ENCODE measurements at places on chromosomes 1 and 21.

GRCh38 chr1:22587247-22587646, 24.0 kb downstream of the EPHA8 start:
- DNase-seq: no peak

DNA sequence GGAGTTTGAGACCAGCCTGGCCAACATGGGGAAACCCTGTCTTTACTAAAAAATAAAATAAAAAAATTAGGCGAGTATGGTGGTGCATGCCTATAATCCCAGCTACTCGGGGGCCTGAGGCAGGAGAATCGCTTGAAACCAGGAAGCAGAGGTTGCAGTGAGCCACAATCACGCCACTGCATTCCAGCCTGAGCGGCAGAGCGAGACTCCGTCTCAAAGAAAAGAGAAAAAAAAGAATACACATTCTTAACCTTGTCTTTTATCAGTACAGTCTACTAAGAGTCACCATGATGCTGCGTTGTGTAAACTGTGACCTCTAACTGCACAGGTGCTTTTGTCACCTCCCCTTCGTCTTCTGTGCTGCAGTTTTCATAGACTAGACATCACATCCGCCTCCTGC, 37.2 kb downstream of the PCNT start:
- no peak for DNase-seq

GRCh38 chr1:4699376-4700301, 45.2 kb downstream of the AJAP1 start:
- DNase-seq: peak; percentile 2

DNA sequence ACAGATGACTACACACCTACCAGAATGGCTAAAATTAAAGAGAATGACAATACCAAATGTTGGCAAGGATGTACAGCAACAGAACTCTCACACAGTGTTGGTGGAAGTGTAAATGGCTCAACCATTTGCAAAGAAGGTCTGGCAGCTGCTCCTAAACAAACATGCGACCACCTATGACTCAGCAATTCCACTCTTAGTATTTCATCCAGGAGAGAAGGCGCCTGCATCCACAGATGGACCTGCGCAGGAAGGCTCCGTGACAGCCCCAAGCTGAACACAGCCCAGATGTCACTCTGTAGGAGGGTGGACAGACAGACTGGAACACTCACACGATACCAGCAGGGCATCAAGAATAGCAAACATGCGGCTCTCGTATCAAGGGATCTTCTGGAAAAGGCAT, 6.7 kb downstream of the PTTG1IP start:
- DNase-seq: peak; percentile 79

- DNase-seq: peak; percentile 6
Measured at GRCh38 chr1:237205400-237206064, 163.5 kb downstream of the RYR2 start.

DNA sequence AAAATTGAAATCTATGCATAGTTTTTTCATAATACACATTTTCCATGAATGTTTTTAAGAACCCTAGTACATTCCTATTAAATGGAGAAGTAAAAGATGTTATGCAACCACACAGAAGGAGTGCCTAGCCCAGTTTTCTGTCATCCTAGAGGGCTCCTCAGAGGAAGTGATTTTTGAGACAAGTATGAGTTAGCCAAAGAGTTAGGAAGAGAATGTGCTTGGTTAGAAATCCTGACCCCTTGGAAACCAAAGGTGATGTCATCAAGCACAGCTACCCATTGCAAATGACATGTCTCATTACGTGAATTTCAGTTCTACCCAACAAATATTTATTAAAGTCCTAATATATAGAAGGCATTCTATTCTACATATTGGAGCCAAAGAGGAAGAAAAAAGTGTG, 88.9 kb upstream of the TNFSF4 start:
- peak; percentile 27 for DNase-seq

DNA sequence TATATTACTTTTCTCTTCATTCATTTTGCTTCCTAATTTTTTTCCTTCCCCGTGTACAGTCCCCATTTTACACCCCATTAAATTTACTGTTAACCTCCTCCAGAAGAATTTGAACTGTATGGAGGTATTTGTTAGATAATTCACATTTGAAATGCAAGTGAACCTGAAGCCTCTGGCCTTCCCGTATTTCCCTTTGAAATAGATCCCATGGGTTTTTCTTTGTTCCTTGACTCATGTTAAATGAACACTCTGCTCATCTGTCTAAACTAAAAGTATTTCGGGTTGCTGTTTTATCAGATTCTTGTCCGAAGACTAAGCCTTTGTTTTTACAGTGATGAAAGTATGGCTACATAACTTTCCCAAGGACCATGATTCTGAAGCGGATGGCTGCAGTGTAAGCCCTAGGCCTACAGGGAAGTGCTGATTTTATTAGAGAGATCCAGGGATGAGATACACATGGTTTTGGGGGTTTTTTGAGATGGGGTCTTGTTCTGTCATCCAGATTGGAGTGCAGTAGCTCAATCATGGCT, 187.9 kb downstream of the PATJ start:
- no peak for DNase-seq

DNA sequence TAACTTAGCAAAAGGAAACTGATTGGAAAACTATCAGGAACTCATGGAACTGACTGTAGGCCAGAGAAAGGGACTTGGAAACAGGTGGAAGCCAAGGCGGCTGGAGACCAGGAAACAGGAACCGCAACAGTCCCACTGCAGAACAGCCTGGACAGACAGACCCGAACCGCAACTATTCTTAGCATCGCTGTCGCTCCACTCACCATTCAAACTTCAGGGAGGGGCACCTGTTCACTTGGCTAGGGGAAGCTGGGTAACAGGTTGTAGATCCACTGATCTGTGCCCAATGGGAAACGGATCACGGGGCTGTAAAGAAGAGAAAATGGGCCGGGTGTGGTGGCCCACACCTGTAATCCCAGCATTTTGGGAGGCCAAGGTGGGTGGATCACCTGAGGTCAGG, 61.9 kb downstream of the CLSTN1 start:
- no peak for DNase-seq

DNA sequence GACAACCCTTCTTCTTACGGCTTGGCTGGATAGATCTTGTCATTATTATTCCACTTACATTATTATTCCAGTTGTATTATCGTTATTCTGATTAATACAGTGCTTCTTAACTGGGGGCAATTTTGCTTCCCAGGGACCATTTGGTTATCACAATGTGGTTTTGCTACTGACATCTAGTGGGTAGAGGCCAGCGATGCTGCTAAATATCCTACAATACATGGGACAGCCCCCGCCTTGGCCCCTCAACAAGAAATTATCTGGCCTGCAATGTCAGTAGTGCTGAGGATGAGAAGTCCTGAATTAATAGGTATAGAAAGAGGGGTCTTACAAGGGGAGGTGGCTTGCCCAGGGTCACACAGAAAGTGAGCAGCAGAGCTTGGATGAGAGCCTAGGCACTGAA, 105.6 kb downstream of the PTPRU start:
- DNase-seq: peak; percentile 13
